HFF-Myc (cell line): ENCODE measurements at places on chromosomes 6 and 20.

DNA sequence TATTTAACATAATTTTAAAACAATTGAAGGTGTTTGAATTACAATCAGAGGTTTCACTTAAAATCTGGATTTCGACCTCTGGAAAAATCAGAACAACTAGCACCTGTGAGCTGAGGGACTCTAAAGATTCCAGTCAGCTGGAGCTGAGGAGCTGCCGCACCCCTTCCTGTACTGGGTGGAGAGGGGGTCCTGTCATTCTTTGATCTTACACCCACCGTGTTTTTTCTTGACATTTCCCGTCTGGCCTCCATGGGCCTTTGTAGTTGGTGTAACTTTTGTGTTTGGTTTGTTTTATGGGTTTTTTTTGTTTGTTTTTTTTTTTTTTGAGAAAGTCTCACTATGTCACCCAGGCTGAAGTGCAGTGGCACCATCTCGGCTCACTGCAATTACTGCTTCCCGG is 17.2 kb downstream of the ARFGEF2 start:
- DNase-seq, result no peak

GRCh38 chr6:93272896-93273295 is 146.5 kb downstream of the EPHA7 start:
- no peak for DNase-seq

GRCh38 chr20:47429409-47429808 is 72.3 kb upstream of the NCOA3 start:
- DNase-seq, result no peak

GRCh38 chr6:160030103-160030502 is 61.2 kb downstream of the IGF2R start:
- peak; percentile 92 for DNase-seq

GRCh38 chr6:30091577-30092381 is 16.2 kb upstream of the RNF39 start:
- peak; percentile 24 for DNase-seq

DNA sequence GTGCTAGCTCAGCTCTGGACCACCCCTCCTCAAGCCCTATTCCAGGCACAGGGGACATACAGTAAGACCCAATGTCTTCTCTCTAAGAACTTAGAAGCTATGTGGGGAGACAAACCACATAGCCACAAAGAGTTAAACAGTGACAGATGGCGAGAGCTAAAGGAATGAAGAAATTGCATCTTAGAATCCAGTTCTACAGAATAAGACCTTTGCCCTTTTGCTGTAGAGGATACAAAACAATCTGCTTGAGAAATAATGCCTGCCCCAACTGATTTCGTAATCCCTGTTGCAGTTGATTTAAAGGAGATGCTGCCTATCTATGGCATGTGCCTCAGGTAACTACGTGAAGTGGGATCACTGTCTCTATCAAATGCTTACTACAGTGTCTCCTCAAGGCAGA is 31.2 kb downstream of the TNFRSF21 start:
- peak; percentile 46 for DNase-seq

- no peak for DNase-seq
Observed at GRCh38 chr6:142716097-142716496, 228.9 kb downstream of the HIVEP2 start.

DNA sequence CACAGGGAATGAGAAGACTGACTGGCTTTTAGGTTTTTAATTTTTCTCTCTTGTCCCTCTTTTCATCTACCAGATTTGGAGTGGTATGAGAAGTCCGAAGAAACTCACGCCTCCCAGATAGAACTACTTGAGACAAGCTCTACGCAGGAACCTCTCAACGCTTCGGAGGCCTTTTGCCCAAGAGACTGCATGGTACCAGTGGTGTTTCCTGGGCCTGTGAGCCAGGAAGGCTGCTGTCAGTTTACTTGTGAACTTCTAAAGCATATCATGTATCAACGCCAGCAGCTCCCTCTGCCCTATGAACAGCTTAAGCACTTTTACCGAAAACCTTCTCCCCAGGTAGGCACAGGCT is 644 bp downstream of the MAD2L1BP start:
- DNase-seq, result no peak

DNA sequence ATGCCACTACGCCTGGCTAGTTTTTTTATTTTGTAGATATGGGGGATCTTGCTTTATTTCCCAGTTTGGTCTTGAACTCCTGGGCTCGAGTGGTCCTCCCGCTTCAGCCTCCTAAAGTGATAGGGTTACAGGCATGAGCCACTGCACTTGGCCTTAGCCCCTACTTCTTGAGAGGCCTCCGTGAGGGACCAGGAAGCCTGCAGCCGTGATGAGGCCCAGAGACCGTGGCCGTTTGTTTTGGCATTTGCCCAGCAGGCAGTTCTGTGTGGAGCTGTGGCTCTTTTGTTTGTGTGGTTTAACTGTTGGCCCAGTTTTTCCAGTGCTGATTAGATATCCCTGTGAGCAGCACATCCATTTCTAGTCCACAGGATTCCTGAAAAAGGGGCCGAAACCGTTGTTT is 39.8 kb downstream of the SRSF3 start:
- DNase-seq, result no peak

DNA sequence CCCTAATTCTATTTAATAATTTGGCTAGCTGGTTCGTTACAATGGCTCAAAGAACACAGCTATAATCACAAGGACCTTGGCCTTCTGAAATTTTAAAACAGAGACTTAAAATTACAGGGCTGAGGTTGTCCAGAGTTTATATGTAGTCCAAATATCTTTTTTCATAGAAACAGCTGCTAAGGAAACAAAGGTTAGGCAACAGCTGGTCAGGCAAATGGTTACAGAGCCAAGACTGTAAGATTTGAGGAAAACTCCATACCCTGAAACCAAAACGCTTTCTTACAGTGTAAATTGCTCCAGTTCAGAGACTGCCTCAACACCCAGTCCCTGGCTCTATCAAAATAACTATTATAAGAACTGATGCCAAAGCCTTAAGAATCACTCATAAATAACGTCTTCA is 9.7 kb upstream of the ARHGAP18 start:
- no peak for DNase-seq

- no peak for DNase-seq
Observed at GRCh38 chr6:110878751-110879522, 4.4 kb downstream of the AMD1 start.

GRCh38 chr6:150314230-150315188 is 54.3 kb upstream of the IYD start:
- DNase-seq, result no peak

DNA sequence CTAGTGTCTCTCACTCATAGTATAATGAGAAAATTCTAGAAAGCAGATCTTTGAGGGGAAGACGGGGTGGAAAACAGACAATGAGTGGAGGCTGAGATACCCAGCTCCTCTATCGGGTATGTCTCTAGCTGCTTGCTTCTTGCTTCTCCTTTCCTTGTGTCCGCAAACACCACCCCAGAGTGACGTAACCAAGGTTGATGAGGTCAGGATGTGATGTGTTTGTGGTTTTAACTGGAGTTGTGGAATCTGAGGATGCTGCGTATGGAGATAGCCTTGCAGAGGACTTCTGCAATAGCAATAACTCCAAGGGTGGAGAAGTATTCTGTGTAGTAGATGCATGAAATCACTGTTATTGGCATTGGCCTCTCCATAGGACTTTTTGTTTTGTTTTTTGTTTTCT is 132.7 kb upstream of the IFNGR1 start:
- no peak for DNase-seq

- no peak for DNase-seq
Observed at GRCh38 chr20:58619864-58620431, 31.1 kb upstream of the STX16 start.

DNA sequence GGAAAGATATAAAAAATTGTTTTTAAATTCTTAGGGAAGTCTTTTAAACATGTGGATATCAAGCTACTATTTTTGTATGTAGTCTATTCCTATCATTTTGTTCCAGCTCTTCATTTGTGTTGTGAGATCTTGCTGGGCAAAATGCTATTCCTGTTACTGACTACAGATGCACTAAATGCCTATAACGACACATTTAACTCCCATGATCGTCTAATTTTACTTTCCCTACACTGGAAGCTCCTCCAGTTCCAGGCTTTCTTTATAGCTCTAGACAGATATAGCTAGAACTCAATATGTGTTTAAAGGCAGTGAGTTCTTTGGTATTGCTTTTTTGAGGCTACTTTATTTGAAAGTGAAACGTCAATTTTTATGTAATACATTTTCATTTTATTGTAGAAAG is 971.5 kb upstream of the CITED2 start:
- no peak for DNase-seq

DNA sequence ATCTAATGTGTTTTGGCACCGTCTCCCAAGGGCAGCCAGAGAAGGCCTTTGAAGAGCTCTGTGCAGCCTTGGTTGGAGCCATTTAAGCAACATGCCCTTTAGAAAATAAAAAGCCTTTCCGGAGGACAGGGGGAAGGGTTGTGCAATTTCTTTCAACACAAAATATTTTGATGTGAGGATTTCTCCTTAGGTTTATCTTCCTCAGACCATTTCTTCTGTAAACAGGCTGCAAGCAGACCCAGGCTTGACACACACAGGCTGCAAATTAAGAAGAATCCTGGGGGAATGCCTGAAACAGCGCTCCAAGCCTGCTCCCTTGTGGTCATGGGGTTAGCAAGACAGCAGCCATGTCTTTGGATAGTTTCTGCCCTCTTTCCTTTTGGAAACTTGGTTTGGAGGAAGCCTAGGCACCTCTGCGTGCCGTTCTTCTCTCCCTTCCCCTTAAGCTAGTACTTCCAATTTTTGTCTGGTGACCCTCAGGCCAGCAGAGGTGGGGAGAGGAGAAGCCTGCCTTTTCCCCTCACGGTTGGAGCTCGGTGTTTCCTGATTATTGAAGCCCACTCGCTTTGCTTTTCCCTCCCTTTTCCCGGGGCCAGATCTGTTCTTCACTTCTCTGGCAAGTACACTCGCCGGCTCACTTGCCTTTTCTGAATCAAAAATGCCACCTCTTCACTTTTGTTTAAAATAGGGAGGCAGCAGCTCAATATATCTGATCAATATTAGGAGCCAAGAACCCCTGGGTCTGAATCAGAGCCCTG is 39.6 kb upstream of the NOX3 start:
- peak; percentile 44 for DNase-seq

GRCh38 chr6:113723182-113723581 is 134.0 kb upstream of the MARCKS start:
- DNase-seq, result no peak

GRCh38 chr20:35660122-35660937 is 4.4 kb downstream of the CPNE1 start:
- DNase-seq, result no peak

DNA sequence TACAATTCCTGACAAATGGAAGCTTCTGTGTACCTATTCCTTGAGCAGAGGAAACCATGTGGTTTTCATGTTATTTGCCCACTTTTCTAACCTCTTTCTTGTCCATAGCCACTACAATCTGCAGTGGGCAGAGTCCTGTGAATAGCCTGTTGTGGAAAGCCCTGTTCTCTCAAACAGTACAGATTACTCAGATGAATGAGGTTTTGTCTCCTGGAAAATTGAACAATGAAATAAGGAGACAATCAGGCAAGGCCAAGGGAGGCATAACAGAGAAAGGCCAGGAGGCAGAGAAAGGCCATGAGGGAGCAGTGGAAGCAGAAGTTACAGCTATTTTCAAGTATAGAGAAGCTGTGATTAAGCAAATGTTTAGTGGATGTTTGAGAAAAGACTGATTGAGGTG is 189.3 kb downstream of the GRIK2 start:
- DNase-seq, result no peak

- no peak for DNase-seq
Observed at GRCh38 chr6:13377054-13377758, 48.9 kb upstream of the TBC1D7 start.
